Upper lobe of right lung (tissue), 1 donor: ENCODE measurements at places on chromosomes 16 and 17. TPM values are rescaled to one million over a fixed set of nuclear protein-coding genes. Genes with fewer than 3 reads are reported as not detected.

GPRC5B gene
- total RNA-seq, result 21.1 TPM

TBC1D3 gene
- total RNA-seq, result not detected

IL21R gene
- 3.9 TPM for total RNA-seq

ACSM2A gene
- not detected for total RNA-seq

MT1M gene
- 40.3 TPM for total RNA-seq

CRYBA1 gene
- total RNA-seq, result not detected

PDK2 gene
- 30.2 TPM for total RNA-seq

ANKRD13B gene
- total RNA-seq, result 6.8 TPM

ST6GALNAC1 gene
- 14.1 TPM for total RNA-seq

ZNF750 gene
- total RNA-seq, result 5.6 TPM

NPIPA5 gene
- 12.0 TPM for total RNA-seq

VTN gene
- 1.3 TPM for total RNA-seq

PRSS33 gene
- not detected for total RNA-seq

DNA sequence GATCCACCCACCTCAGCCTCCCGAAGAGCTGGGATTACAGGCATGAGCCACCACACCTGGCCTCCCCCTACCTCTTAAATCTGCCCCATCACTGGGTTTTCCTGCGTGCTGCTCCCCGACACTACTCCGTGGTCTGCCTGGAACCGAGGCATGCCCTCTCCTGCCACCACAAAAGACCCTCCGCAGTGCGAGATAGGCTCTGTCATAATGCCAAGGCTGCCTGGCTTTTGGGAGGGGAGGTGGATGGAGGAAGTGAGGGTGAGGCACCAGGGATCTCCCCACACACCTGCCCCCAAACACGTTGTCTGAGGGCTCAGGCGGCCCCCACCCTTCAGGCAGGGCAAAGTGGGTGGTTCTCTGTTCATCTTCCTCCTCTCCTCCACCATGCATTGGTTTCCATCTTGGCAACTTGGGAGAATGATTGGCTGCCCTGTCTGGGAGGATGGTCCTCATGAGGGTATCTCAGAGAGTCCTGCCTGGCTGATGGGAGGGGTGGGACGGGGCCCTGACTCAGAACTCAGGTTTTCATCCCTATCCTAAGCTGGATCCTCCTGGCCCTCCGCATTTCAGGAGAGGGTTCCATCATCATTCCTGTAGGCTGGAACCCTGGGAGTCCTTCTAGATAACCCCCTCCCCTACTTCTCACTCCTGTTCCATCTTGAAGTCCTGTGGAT is 23.2 kb downstream of the IGFBP4 start:
- H3K27ac ChIP-seq, result no peak overlapping the region
- no peaks in the 10 kb centered on the region for H3K27me3 ChIP-seq
- peaks cover 12% of the 10 kb centered on the region for H3K4me1 ChIP-seq
- H3K36me3 ChIP-seq, result no peaks in the 10 kb centered on the region

GRCh38 chr17:49003557-49004511 is 6.6 kb downstream of the IGF2BP1 start:
- H3K27me3 ChIP-seq, result peaks cover 95% of the 10 kb centered on the region
- H3K36me3 ChIP-seq, result no peaks in the 10 kb centered on the region
- no peaks in the 10 kb centered on the region for H3K4me1 ChIP-seq
- H3K4me3 ChIP-seq, result no peak overlapping the region
- DNase-seq, result no peak

- H3K27ac ChIP-seq, result no peak overlapping the region
- no peak overlapping the region for H3K4me3 ChIP-seq
- H3K4me1 ChIP-seq, result peaks cover 20% of the 10 kb centered on the region
- no peaks in the 10 kb centered on the region for H3K27me3 ChIP-seq
- no peaks in the 10 kb centered on the region for H3K36me3 ChIP-seq
- peak; percentile 65 for DNase-seq
Measured at GRCh38 chr17:3982113-3982512, 17.9 kb upstream of the ATP2A3 start.

DNA sequence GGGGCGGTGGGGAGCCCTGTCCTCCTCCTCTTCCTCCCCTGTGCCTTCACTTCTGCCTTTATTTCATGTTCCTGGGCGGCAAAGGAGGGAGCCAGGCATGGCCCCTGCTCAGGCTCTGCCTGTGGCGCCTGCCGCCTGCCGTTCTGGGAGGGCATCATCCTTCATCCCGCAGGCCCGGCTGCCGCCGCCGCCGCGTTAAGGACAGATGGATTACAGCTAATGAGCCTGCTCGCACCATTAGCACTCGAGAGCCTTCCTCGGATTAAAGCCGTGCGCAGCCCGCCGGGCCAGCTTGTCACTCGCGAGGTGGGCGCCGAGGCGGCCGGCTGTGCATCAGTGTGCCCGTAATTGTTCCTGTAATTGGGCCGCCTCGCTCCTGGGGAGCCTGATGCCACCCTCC is 127.7 kb upstream of the GSE1 start:
- no peak overlapping the region for H3K27ac ChIP-seq
- H3K27me3 ChIP-seq, result no peaks in the 10 kb centered on the region
- DNase-seq, result no peak
- H3K36me3 ChIP-seq, result no peaks in the 10 kb centered on the region
- H3K4me1 ChIP-seq, result no peaks in the 10 kb centered on the region

DNA sequence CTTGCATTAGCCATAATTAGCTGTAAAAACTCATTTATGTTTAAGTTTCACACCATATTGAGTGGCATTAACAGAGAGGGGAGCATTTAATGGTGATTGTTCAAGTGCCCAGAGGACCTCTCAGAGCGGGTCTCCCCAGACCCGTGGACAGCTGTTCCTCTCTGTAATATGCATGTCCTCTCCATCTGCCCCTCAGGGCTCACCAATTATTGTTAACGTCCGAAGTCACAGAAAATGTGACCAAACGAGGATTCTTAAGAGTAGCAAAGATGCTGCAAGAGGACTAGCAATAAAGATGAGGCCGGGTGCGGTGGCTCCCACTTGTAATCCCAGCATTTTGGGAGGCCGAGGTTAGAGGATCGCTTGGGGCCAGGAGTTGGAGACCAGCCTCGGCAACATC is 130.2 kb downstream of the CPPED1 start:
- no peak overlapping the region for H3K27ac ChIP-seq
- H3K27me3 ChIP-seq, result no peaks in the 10 kb centered on the region
- H3K4me3 ChIP-seq, result no peak overlapping the region
- DNase-seq, result no peak
- no peaks in the 10 kb centered on the region for H3K36me3 ChIP-seq
- H3K4me1 ChIP-seq, result no peaks in the 10 kb centered on the region

GRCh38 chr16:85029408-85029784 is 1.8 kb downstream of the KIAA0513 start:
- no peaks in the 10 kb centered on the region for H3K27me3 ChIP-seq
- H3K27ac ChIP-seq, result no peak overlapping the region
- DNase-seq, result no peak
- H3K4me1 ChIP-seq, result peaks cover 32% of the 10 kb centered on the region
- H3K4me3 ChIP-seq, result peak overlapping the region; percentile 76

- H3K27me3 ChIP-seq, result no peaks in the 10 kb centered on the region
- DNase-seq, result peak; percentile 77
- no peak overlapping the region for H3K4me3 ChIP-seq
- peaks cover 15% of the 10 kb centered on the region for H3K4me1 ChIP-seq
- H3K36me3 ChIP-seq, result peaks cover 95% of the 10 kb centered on the region
Measured at GRCh38 chr17:17151962-17152361, 54.2 kb downstream of the PLD6 start.

GRCh38 chr16:68146585-68146984 is 61.4 kb downstream of the NFATC3 start:
- no peaks in the 10 kb centered on the region for H3K27me3 ChIP-seq
- H3K4me3 ChIP-seq, result no peak overlapping the region
- H3K27ac ChIP-seq, result no peak overlapping the region

- no peak for DNase-seq
- H3K36me3 ChIP-seq, result no peaks in the 10 kb centered on the region
- H3K27ac ChIP-seq, result peak overlapping the region; percentile 67
- peaks cover 46% of the 10 kb centered on the region for H3K4me1 ChIP-seq
- H3K27me3 ChIP-seq, result no peaks in the 10 kb centered on the region
- H3K4me3 ChIP-seq, result no peak overlapping the region
Measured at GRCh38 chr16:50584033-50584722, 36.0 kb downstream of the NKD1 start.

DNA sequence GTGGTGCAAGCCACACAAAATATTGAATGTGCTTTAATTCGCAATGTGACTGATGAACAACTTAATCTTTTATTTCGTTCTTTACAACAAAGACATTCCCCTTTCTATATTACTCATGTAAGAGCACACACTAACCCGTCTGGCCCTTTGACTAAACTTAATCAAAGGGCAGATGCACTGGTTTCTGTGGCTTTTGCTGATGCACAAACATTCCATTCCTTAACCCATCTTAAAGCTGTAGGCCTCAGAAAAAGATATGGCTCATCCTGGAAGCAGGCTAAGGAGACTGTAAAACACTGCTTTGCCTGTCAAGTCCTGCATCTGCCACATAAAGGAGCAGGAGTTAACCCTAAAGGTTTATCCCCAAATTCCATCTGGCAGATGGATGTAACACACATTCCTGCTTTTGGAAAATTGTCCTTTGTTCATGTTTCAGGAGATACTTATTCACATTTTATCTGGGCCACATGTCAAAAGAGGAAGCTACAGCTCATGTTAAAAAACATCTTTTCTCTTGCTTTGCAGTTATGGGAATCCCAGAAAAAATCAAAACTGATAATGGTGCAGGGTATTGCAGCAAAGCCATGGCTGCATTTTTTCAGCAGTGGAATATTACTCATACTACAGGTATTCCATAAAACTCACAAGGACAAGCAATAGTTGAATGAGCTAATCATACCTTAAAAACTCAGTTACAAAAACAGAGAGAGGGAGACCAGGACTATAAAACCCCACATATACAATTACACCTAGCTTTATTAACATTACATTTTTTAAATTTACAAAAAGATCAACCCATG is 137.2 kb downstream of the AHSP start:
- H3K4me1 ChIP-seq, result no peaks in the 10 kb centered on the region
- no peaks in the 10 kb centered on the region for H3K27me3 ChIP-seq
- no peak overlapping the region for H3K4me3 ChIP-seq
- no peak for DNase-seq
- H3K36me3 ChIP-seq, result no peaks in the 10 kb centered on the region
- H3K27ac ChIP-seq, result no peak overlapping the region

DNA sequence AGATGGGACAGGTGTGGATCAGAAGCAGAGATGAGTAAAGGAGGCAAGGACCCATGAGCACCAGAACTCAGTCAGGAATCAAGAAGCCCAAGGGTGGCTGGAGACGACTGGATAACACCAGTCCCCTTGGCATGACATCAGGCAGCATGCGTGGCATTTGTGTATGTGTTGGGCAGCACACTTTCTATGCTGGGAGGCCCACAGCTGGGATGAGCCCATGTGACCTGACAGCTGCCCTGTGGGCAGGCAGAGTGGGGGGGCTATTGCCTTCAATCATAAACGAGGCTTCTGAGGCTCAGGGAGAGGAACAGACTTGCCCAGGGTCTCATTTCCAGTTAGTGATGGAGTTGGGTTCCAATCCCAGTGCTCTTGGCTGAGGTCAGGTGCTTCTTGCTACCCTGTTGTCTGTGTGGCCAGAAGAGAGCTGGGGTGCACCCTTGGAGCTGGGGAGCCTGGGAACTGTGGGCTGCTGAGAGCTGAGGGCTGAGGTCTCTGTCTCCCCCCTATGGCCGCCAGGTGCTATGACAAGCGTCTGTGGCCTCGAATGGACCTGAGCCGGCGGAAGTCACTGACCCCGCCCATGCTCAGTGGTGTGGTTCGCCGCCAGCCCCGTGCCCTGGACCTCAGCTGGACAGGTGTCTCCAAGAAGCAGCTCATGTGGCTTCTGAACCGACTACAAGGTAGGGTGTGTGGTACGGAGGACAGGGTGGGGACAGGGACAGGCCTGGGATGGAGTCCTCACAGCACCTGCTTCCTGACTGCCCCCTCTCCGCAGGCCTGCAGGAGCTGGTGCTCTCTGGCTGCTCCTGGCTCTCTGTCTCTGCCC is 7.1 kb upstream of the ORAI3 start:
- no peaks in the 10 kb centered on the region for H3K27me3 ChIP-seq
- no peak overlapping the region for H3K4me3 ChIP-seq
- H3K4me1 ChIP-seq, result peaks cover 14% of the 10 kb centered on the region
- peaks cover 4% of the 10 kb centered on the region for H3K36me3 ChIP-seq
- peak; percentile 90 for DNase-seq
- H3K27ac ChIP-seq, result no peak overlapping the region

DNA sequence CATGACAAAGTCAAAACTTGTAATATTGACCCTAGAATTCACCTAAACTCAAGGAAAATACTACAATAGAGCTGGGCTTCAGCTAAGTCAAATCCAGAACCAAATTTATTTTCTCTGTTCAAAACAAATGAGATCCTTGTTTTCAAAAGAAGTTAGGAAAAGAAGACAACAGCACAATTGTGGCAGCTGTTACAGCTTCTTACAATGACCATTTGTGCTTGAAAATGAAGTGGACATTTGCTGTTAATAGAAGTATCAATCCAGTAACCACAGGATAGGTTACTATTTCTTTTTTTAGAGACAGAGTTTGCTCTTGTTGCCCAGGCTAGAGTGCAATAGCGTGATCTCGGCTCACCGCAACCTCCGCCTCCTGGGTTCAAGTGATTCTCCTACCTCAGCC is 44.4 kb downstream of the APPBP2 start:
- H3K36me3 ChIP-seq, result peaks cover 25% of the 10 kb centered on the region
- H3K4me1 ChIP-seq, result no peaks in the 10 kb centered on the region
- H3K27me3 ChIP-seq, result no peaks in the 10 kb centered on the region
- no peak for DNase-seq
- H3K4me3 ChIP-seq, result no peak overlapping the region

- H3K4me1 ChIP-seq, result no peaks in the 10 kb centered on the region
- H3K36me3 ChIP-seq, result no peaks in the 10 kb centered on the region
- H3K27me3 ChIP-seq, result no peaks in the 10 kb centered on the region
- no peak for DNase-seq
- H3K27ac ChIP-seq, result peak overlapping the region; percentile 30
Measured at GRCh38 chr16:49788572-49788971, 67.3 kb downstream of the ZNF423 start.

- H3K36me3 ChIP-seq, result no peaks in the 10 kb centered on the region
- peaks cover 23% of the 10 kb centered on the region for H3K4me1 ChIP-seq
- H3K4me3 ChIP-seq, result no peak overlapping the region
- peak; percentile 19 for DNase-seq
Measured at GRCh38 chr17:77831474-77832179, 126.9 kb upstream of the TNRC6C start.

- peaks cover 18% of the 10 kb centered on the region for H3K4me1 ChIP-seq
- peak; percentile 65 for DNase-seq
- no peaks in the 10 kb centered on the region for H3K27me3 ChIP-seq
- no peak overlapping the region for H3K27ac ChIP-seq
Measured at GRCh38 chr16:72788269-72788809, 259.6 kb downstream of the ZFHX3 start.

DNA sequence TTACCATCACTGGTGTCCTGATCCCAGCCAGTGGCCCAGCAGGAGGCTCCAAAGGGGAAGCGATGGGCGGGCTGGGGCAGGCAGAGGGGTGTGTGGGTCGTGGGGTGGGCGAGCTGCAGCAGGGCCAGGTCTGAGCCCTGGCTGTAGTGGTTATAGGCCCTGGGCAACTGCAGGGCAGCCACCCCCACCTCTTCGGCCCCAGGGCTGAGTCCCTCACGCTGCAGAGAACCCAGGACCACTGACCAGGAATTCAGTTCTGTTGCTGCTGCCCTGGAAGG is 2.2 kb downstream of the PRSS53 start:
- no peak for DNase-seq
- H3K4me3 ChIP-seq, result no peak overlapping the region
- no peak overlapping the region for H3K27ac ChIP-seq
- no peaks in the 10 kb centered on the region for H3K4me1 ChIP-seq
